Diencephalon (tissue), 1 donor: ENCODE measurements at places on chromosomes 7 and 10. TPM values are rescaled to one million over a fixed set of nuclear protein-coding genes. Genes with fewer than 3 reads are reported as not detected.

Gene LIPK
- total RNA-seq, result not detected

Gene TSPAN12
- total RNA-seq, result 16.8 TPM

Gene NRG3
- 26.3 TPM for total RNA-seq

Gene FBXO24
- total RNA-seq, result not detected

Gene ADCK2
- 49.4 TPM for total RNA-seq

Gene HHEX
- 2.8 TPM for total RNA-seq

Gene CALHM3
- total RNA-seq, result not detected

Gene RRP12
- 12.7 TPM for total RNA-seq

Gene TMEM236
- 0.23 TPM for total RNA-seq

Gene AP1S1
- total RNA-seq, result 110 TPM

Gene ENKUR
- 16.6 TPM for total RNA-seq
